ENCODE measurements at places on chromosomes 6 and 20.

DNA sequence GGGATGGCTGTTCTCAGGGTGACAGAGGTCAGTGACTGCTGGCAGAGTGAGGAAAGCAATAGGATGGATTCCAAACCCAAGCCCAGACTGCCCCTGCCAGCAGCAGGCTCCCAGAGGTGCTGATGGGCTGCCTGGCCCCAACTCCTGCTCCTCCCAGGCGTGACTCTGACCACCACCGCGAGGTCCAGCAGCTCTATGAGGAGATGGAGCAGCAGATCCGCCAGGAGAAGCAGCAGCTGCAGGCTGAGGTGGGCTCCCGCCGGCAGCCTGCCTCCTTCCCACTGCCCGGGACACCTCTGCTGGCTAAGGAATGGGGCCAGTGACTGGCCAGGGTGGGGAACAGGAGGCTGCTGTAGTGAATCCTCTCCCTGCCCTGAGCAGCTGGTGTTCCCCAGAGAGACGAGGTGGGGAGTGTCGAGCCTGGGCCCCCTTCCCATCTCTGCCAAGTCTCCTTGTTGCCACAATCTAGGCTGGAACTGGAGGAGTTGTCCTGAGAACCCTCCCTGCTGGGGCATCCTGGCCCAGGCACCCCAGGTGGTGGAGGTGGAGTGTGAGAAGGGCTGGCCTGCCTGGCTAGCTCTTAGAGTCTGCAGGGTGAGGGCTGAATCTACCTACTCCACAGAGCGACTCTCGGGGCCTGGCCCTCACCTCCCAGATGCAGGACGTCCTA is 20.4 kb downstream of the RAB44 start:
- no peak for DNase-seq

DNA sequence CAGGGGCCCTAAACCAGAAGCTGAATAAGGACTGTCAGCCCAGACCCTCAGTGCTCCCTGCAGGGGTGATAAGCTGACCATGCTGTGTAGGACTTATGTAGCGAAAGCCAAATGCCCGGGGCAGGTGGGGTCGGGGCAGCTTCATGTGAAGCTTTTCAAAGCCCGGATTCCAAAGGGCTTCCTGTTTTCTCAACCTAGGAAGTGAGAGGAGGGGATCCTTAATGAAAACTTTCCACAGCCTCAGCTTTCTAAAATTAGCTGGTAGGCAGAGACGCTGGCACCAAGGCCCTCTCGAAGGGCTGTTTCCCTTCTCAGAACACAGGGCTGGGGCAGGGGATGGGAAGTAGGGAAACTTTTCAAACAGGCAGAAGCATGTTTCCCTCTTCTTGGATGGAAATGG is 148.9 kb downstream of the NFATC2 start:
- peak; percentile 20 for DNase-seq

GRCh38 chr20:20492521-20493332 is 124.8 kb downstream of the INSM1 start:
- DNase-seq, result no peak

DNA sequence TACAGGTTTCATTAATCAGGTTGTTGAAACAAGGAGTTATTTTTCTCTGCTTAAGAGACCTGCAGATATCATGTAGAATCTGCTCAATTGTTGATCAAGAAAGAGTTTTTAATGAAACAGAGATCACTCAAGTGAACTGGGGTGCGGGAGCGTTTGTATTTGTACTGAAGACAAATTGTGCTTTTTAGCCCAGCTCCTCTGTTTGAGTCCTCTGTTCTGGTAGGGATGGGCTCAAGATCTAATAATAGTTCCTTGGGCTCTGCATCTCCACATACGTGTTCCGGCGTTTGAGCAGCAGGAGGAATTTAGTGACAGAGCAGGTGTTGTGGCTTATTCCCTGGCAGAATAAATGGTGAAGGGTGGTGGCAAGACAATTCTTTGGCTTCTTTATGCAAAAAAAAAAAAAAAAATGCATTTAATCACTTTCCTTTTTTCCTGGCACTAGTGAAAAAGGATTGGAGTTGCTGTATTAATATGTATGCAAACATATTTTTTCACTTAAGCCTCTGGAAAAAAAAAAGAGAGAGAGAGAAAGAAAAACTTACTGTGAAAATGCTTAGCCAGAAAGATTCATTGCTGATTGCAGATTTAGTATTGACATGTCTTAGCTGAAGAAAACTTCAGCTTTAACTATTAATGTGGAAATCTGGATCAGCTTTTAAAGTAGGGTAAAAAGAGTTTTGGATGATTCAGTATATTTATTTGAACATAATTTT is 4.0 kb downstream of the CITED2 start:
- DNase-seq, result no peak

DNA sequence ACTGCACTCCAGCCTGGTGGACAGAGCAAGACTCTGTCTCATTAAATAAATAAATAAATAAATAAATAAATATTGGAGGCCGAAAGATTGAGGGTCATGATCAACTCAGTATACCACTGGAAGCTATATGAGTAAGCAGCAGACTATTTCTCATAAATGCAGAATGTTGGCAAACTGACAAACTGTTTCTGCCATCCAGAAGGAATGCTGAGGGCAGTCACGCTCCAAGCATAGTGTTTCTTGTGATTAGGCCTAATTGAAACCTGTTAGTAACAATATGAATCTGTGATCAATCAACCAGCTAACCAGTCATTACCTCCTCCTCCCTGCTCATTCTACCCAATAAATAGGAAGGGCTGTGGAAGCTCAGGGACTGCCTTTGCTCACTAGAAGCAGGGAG is 15.2 kb upstream of the KCNK15 start:
- no peak for DNase-seq

Measured in inflammatory macrophage (primary cell).